Type B pancreatic cell (in vitro differentiated cells): ENCODE measurements at places on chromosomes 7 and 10.
A peak's percentile ranks its signal among the peaks of the same experiment; 100 is the strongest.

GRCh38 chr7:72445075-72445474 lies 32.9 kb upstream of the CALN1 start:
- no peaks in the 10 kb centered on the region for H3K36me3 ChIP-seq
- no peak overlapping the region for H3K4me3 ChIP-seq
- no peak overlapping the region for H3K27ac ChIP-seq
- no peak for DNase-seq

- H3K27ac ChIP-seq = no peak overlapping the region
- no peak overlapping the region for H3K4me3 ChIP-seq
- peaks cover 4% of the 10 kb centered on the region for H3K4me1 ChIP-seq
These were observed 2.9 kb downstream of the OLAH start for GRCh38 chr10:15046626-15047025.

DNA sequence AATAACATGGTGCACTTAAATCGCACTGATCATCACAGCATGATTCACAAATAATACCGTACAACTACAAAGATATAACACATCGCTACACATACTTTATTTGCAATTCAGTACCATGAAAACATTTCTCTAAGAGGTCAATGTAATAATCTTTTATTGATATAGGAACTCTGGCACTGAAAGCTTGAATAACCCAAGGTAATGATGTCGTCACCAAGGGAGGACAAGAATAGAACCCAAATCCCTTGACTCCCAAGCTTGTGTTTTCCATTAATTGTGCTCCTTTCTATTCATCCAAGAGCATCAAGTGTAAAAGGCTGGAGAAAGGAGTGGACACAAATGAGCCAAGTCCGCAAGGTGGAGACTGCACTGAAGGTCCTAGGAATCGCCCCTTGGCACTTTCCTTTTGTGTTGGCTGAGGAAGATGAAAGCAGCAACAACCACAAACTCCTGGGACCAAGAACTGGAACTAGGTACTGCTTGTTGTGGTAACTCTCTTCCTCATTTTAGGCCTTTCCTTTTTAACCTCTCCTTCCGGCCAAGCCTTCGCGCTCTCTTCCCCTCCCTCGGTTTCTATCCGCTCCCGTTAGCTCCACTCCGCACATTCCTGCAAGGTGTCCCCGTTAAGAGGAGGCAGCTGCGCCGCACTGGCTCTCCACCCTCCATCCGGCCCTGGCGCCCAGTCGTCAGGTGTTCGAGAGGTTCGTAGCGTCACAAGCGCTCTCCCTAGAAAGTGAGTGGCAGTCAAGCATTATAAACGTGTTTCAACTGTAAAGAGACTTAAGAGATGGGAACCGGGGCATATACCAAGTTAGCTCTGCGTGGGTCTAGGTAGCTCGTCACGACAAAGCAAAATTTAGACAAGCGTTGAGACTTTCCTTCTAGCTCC lies 1.0 kb upstream of the CBLL1 start:
- H3K27me3 ChIP-seq = peaks cover 22% of the 10 kb centered on the region
- no peaks in the 10 kb centered on the region for H3K36me3 ChIP-seq
- peaks cover 13% of the 10 kb centered on the region for H3K4me1 ChIP-seq
- H3K27ac ChIP-seq = peak overlapping the region; percentile 98
- H3K4me3 ChIP-seq = peak overlapping the region; percentile 98
- DNase-seq = no peak

DNA sequence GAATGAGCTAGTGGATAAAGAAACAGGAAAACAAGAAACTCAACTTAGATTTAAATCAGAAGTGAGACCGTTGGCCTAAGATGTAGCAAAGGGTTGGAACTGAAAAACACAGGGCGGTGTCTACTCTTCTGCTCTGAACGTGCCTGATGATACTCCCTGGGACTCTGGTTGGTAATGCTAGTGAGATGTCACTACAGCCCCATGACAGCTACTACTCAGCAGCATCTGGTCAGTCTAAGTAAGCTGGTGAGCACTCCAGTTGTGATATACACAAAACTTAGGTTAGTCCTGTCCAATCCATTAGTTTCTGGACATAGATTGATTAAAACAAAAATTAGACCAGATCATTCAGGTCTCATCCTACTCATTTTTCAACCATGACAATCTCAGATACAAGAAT lies 15.4 kb downstream of the MYPN start:
- H3K4me3 ChIP-seq = no peak overlapping the region
- no peak overlapping the region for H3K27ac ChIP-seq
- H3K4me1 ChIP-seq = peaks cover 5% of the 10 kb centered on the region
- DNase-seq = no peak

DNA sequence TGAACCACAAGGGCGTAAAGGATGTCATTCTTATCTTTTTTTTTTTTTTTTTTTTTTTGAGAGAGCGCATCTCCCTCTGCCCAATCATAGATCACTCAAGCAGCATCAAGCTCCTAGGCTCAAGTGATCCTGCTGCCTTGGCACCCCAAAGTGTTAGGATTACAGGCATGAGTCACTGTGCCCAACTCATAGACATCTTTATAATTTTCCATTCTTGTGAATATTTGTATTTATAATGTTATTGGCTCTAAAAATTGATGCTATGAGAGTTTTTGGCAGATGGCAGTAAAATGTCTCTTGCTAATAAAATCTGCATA lies 128.7 kb downstream of the AKR1D1 start:
- no peak overlapping the region for H3K4me3 ChIP-seq
- DNase-seq = no peak
- H3K27me3 ChIP-seq = no peaks in the 10 kb centered on the region
- H3K4me1 ChIP-seq = peaks cover 13% of the 10 kb centered on the region
- no peaks in the 10 kb centered on the region for H3K36me3 ChIP-seq

DNA sequence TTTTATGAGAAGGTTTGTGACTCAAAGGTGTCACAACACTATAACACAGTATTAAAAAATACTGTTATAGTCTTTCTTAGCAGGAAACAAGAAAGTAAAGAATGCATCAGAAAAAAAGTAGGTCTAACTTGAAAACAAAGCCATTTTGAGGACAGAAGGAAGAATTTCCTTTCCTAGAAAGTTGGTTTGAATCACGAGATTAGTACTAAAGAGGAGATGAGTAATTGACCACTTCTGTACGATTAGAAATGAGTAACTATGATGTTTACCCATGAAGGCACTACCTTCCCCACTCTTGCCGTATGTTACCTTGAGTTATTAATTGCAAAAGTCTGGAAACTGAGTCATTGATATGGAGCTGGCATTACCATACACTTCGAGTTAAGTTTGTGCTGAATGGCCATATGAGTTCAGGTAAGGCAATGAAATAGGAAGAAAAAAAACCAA lies 65.2 kb downstream of the FAM185A start:
- no peaks in the 10 kb centered on the region for H3K27me3 ChIP-seq
- H3K4me3 ChIP-seq = no peak overlapping the region
- no peak overlapping the region for H3K27ac ChIP-seq
- peaks cover 4% of the 10 kb centered on the region for H3K36me3 ChIP-seq
- DNase-seq = no peak

DNA sequence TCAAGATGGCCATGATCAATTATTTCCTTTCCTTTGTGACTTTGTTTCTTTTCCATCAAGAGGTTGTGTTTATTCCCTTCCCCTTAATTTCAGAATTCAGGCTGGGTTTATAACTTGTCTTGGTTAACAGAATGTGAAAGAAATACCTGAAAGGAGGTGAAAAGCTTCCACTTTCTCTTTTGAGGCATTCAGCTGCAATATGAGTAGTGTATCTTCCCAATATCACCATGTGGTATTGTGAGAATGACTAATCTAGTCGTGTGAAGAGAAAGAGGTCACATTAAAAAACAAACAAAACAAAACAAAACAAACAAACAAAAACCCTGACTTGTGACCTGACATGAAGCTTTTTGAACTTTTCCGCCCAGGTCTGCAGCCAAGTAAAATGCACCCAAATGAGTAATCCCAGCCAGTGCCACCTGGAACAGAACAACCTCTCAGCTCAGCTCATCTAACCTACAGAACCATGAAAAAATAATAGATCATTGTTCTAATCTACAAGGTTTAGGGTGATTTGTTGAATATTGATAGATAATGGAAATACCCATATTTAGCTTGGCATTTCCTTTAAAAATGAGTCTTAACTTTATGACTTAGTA lies 70.8 kb upstream of the TEX47 start:
- H3K4me3 ChIP-seq = no peak overlapping the region
- no peaks in the 10 kb centered on the region for H3K36me3 ChIP-seq
- no peak overlapping the region for H3K27ac ChIP-seq
- no peaks in the 10 kb centered on the region for H3K27me3 ChIP-seq
- no peaks in the 10 kb centered on the region for H3K4me1 ChIP-seq
- DNase-seq = no peak

DNA sequence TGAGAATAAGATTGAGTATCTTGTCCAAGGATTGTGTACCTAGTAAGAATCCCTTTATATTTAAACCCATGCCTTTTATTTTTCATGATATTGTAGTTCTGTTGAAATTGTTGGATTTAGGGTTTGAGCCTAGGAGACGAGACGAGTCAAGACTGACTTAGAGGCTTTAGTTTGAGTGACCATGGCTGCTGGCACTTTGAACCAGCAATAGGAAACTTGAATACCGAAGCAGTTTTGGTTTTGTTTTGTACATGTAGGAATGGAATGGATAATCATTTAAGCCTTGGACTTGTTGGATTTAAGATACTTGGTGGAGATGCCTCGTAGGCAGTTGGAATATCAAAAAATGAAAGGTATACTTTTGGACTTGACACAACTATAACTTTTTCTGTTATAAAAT lies 229.0 kb downstream of the BICC1 start:
- no peak for DNase-seq
- peaks cover 7% of the 10 kb centered on the region for H3K36me3 ChIP-seq
- H3K4me3 ChIP-seq = no peak overlapping the region
- H3K27ac ChIP-seq = no peak overlapping the region
- H3K27me3 ChIP-seq = no peaks in the 10 kb centered on the region

DNA sequence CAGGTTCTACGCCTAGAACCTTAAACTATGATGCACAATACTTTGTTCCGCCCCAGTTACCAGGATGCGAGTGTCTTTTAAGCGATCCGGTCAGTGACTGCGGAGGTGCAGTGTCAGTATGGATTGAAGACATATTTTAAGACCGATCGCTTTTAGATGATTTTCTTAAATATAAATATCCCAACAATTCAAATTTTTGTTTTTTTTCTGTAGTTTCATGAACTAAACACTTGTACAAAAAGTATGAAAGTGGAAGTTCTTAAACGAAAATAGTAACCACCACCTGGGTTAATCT lies 835 bp downstream of the COMMD3 start:
- no peak for DNase-seq
- H3K27me3 ChIP-seq = peaks cover 46% of the 10 kb centered on the region
- peak overlapping the region; percentile 95 for H3K27ac ChIP-seq
- peaks cover 33% of the 10 kb centered on the region for H3K4me1 ChIP-seq
